Pancreas (tissue), 10 donors: ENCODE measurements at places on chromosomes 4 and X. TPM values are rescaled to one million over a fixed set of nuclear protein-coding genes. Genes with fewer than 3 reads are reported as not detected.

The IGSF1 gene
- 0.98 TPM for total RNA-seq

The TLR1 gene
- total RNA-seq = 17.5 TPM

The AREG gene
- total RNA-seq = 0.67 TPM

The ABCG2 gene
- total RNA-seq = 0.97 TPM

The TCEAL2 gene
- 1.9 TPM for total RNA-seq

The MAGEA9B gene
- total RNA-seq = not detected

The UGT2A2 gene
- total RNA-seq = not detected

The RBM10 gene
- total RNA-seq = 22.0 TPM

The AMOT gene
- 6.0 TPM for total RNA-seq

- DNase-seq = no peak
Observed at GRCh38 chrX:107601326-107601725, 27.0 kb upstream of the PRPS1 start.

DNA sequence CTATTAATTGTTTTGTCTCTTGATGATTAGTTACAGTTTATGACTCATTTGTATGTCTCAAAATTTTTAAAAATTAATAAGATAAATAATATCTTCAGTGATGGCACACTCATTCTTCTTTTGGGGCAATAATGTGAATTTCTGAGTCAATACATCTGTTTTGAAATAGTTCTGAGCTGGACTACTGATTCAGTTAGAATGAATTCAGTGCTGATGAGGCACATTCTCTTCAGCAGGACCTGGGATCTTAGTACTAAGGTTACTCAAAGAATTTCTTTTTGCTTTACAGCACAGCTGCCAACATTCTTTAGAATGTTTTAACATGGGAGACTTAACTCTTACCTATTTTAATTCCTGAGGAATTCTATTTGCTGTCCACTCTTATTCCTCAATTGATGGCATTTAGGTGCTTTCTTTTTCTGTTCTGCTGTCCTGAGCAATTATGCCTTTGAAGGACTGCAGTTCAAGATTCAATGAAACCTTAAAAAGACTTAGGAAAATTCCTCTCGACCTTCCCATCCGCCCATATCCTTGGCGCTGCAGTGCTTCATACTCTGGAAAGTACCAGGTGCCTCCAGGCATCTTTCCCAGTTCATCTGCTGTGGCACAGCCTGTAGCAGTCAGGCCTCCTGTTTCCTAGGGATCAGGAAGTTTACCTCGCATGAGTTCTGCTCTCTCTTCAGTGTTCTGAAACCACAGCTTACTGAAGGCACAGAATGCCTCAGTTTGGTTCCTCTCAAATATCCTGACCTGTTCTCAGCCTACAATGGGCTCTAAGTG lies 213.7 kb downstream of the FSTL5 start:
- DNase-seq = no peak

- DNase-seq = no peak
Observed at GRCh38 chr4:121057466-121057922, 14.8 kb downstream of the NDNF start.

GRCh38 chrX:109840585-109840984 lies 107.5 kb upstream of the ACSL4 start:
- DNase-seq = no peak

- DNase-seq = no peak
Observed at GRCh38 chrX:16119353-16120220, 3.8 kb upstream of the GRPR start.

DNA sequence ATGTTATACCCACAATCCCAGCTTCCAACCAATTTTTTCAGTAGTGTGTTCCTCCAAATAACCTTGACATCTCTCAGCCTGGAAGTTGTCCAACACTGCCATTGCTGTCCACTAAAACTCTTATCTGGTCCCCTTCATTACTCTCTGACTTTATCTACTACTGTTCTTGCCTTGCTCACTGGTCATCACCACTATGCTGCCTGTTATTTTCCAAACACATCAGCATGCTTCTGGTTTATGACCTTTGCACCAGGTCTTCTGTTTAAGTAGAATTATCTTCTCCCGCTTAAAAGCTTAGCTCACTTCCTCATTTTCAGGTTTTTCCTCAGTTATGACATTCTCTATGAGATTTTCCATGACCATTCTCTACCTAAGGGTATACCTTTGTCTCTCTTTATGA lies 5.5 kb downstream of the ELMOD2 start:
- DNase-seq = no peak

- no peak for DNase-seq
Observed at GRCh38 chr4:85862896-85863295, 387.9 kb downstream of the ARHGAP24 start.

DNA sequence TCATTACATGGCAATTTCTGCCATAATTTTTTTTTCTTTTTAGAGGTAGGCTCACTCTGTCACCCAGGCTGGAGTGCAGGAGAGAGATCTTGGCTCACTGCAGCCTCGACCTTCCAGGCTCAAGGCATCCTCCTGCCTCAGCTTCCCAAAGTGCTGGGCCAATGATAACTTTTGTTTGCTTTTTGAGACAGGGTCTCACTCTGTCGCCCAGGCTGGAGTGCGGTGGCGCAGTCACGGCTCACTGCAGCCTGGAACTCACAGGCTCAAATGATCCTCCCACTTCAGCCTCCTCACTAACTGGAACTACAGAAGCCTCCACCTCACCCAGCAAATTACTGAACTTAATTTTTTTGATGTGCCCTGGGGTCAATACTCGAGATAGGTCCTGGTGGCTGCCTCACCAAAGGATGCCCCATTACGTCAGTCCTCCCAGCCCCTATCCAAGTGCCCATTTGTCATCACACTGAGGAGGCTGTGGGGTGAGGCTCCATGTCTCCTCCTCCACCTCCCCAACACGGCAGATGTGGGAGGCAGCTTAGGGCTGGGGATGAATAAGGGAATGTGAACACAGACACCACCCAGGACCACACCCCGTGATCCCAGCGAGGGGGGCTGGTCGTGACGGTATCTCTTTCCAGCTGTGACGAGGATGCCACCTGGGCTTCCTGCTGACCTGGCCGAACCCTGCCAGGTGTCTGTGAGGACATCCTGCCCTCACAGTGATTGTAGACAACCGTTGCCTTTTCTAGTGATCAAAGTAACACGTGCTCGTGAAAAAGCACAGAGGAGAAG lies 12.4 kb upstream of the NKX1-1 start:
- peak; percentile 30 for DNase-seq
